ENCODE measurements at places on chromosomes 4 and X. TPM values are rescaled to one million over a fixed set of nuclear protein-coding genes. Genes with fewer than 3 reads are reported as not detected.

Gene TGIF2LX
- total RNA-seq, result not detected

Gene RASL11B
- 71.4 TPM for total RNA-seq

Gene EREG
- total RNA-seq, result not detected

Gene FAM9B
- not detected for total RNA-seq

Gene PPP1R2C
- total RNA-seq, result not detected

Gene REELD1
- total RNA-seq, result not detected

DNA sequence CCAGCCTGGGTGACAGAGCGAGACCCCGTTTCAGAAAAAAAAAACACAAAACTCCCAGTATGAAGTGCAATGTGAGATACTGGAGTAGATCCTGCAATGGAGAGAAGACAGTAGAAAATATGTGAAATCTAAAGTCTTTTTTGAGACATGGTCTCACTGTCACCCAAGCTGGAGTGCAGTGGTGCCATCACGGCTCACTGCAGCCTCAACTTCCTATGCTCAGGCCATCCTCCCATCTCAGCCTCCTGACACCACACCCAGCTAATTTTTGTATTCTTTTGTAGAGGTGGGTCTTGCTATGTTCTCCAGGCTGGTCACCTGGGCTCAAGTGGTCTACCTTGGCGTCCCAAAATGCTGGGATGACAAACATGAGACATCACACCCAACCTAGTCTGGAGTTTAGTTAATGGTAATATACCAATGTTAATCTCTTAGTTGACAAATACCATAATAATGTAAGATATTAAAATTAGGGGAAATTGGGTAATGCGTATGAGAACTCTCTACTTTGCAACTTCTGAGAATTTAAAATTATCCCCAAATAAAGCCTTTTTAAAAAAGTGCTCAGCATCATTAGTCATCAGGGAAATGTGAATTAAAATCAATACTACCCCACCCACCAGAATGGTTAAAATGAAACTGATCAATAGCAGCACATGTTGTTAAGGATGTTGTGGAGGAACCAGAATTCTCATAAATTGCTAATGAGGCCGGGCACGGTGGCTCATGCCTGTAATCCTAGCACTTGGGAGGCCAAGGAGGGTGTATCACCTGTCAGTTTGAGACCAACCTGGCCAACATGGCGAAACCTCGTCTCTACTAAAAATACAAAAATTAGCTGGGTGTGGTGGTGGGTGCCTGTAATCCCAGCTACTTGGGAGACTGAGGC, 15.0 kb downstream of the RBMX start:
- DNase-seq, result no peak

GRCh38 chr4:87278335-87278794, 44.3 kb downstream of the HSD17B13 start:
- no peak for DNase-seq

DNA sequence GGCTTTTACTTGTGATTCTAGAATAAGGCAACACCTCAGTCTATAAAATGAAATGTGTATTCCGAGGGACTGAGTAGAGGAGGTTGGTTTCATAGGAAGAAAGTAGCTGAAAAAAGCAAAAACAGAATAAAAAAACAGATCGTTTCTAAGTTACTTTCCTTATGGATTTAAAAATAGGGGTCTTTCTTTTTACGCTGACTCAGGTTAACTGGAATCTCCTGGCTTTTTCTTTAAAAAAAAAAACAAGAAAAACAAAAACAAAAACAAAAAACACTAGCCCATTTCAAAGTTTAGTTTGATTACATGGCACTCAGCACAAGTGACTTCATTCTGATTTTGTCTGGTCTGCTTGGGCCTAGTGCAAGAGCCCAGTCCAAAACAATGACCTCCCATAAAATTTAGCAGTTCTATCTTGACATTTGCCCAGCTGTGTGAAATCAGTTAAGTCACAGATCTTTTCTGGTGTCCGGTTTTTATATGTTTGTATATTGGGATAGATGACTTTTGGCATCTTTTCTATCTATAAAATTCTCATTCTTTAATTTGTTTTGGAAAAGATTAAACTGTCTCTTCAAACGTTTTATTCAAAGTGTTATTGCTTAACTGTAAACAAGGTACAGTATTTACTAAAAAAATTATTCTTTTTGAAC, 222.7 kb upstream of the HTR2C start:
- DNase-seq, result no peak

GRCh38 chr4:121654738-121655137, 42.0 kb downstream of the ANXA5 start:
- no peak for DNase-seq

DNA sequence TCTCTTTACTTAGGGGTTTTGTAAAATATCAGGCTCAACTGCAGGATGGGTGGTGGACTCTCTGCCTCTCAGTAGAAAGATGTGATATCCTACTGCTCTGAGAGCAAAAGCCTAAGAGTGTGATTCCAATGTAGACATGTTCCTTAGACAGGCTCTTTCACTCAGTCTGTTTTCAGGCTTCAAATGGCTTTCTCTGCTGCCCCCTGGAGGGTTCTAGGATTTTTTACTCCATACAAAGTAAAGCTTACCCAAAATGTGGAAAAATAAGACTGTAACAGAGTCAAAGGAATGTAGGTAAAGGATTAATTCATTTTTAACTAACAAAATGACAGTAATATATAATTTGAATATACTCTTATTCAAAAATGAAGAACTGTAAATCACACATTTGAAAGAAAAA, 32.1 kb downstream of the ZGRF1 start:
- peak; percentile 53 for DNase-seq

DNA sequence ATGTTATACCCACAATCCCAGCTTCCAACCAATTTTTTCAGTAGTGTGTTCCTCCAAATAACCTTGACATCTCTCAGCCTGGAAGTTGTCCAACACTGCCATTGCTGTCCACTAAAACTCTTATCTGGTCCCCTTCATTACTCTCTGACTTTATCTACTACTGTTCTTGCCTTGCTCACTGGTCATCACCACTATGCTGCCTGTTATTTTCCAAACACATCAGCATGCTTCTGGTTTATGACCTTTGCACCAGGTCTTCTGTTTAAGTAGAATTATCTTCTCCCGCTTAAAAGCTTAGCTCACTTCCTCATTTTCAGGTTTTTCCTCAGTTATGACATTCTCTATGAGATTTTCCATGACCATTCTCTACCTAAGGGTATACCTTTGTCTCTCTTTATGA, 5.5 kb downstream of the ELMOD2 start:
- no peak for DNase-seq

DNA sequence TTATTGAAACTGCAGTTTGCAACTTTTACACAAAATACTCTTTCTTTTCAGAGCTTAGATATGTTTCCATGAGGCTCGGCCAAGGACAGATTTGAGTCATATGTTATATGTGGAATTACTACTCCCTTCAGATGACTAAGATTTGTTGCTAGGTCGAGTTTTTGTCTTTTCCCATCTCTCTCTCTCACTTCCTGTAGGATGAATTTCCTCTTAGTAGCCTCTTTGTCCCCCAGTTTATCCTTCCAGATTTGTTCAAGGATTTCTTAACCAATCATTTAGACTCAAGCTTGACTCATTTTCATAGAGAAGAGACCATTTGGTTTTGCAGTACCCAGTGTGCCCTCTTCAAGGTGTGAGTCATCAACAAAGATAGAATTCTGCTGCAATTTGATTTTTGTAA, 209.2 kb downstream of the GLUD2 start:
- no peak for DNase-seq

GRCh38 chr4:108443585-108443984, 176.8 kb upstream of the RPL34 start:
- no peak for DNase-seq

- DNase-seq, result no peak
These were observed 17.0 kb upstream of the TMEM144 start for GRCh38 chr4:158193171-158193749.

DNA sequence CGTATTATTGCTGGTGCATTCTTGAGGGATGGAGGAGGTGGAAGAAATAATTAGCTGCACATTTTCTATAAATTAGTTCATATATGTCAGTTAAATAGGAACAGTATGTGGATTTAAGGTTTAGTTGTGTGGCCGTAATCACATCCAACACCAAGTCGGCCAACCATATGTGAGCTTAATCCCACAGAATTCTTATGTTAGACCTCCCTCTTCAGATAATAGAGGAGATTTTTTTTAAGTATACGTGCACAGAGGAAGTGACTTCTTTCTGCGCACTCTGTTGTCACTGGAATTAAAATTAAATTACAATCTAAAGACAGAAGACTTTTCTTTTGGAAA, 2.1 kb downstream of the SEPTIN11 start:
- DNase-seq, result no peak
